ENCODE measurements at places on chromosomes 3 and 15. TPM values are rescaled to one million over a fixed set of nuclear protein-coding genes. Genes with fewer than 3 reads are reported as not detected.

DNA sequence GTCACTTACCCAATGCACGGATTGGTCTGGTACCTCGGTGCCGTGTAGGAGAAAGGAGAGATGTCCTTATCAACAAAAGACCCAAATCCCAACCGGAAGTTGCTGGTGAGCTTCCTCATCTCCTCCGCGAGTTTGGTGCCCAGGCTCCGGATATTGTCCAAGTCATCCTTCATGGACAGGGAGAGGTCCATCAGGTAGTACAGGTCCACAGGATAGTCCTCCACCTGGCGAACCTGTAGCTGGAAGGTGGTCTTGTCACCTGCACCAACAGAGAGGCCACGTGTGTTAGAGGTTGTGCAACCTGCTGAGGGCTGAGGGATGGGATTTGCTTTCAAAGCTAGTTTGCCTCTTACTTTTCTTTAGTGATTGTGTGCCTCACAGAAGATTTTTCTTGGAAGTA, 38.9 kb downstream of the ITGB5 start:
- no peak overlapping the region for H3K4me3 ChIP-seq
- no peaks in the 10 kb centered on the region for H3K36me3 ChIP-seq
- H3K4me1 ChIP-seq: no peaks in the 10 kb centered on the region

Gene EIF4G1
- total RNA-seq: 258 TPM

DNA sequence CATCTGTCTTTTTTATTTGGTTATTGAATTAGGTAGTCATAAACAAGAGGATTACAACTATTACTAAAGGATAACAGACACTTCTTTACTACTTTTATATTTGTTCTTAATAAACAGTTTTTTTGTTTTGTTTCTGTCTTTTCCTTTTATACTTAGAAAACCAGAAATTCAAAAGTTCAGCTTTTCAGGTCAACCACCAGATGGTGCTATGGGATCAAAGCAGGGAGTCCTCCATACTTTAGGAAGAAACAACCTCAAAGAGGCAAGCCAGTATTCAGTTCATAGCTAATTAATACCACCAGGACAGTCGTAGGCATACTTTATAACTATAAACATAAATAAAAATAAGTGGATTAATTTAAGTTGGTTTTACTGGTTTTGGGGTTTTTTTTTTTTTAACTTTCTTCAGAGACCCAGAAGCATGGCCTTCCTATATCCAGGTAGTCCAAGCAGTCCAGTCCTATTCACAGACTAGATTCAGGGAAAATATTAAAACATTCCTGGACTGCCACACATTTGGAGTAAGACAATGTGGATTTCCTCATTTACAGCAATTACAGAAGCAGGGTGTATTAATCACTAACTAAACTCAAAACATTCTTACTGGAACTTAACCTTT, 16.0 kb upstream of the EID1 start:
- H3K4me3 ChIP-seq: no peak overlapping the region
- H3K27me3 ChIP-seq: peaks cover 14% of the 10 kb centered on the region
- DNase-seq: no peak
- no peaks in the 10 kb centered on the region for H3K36me3 ChIP-seq
- peaks cover 7% of the 10 kb centered on the region for H3K4me1 ChIP-seq

DNA sequence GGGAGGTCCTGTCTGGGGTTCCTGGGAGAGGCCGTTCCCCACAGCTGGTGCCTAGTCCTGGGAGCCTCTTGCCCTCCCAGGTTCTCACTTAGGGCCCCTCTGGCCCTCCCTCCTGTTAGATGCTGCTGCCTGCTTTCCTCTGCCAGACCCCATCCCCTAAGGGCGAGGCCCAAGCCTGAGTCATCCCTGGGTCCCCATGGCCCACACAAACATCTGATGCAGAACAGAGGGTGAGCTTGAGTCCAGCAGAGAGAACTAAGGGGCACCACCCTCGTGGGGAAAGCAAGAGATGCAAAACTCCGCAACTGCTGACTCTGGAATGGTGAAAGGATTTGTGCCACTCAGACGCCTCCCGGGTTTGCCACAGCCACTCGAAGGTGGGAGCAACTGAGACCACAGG, 58.8 kb upstream of the TRPM1 start:
- no peak overlapping the region for H3K27ac ChIP-seq
- H3K27me3 ChIP-seq: peaks cover 6% of the 10 kb centered on the region
- H3K36me3 ChIP-seq: no peaks in the 10 kb centered on the region

DNA sequence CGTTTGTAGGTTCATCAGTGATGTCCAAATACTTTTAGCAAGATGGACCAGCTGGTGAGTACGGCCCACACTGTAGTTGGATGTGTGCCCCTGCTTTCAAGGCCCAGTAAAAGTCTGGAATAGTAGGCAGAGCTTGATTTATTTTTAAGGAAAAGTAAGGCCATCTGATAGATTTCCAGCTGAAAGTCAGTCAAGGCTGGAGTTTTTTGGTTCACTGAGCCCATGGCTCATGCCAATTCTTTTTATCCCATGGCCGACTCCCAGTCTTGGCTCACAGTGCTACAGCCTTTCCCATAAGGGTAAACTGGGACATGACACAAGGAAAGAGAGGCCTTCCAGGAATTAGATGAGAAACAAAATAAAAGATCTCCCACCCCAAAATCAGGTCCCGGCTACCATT, 13.5 kb downstream of the CCDC80 start:
- no peak overlapping the region for H3K27ac ChIP-seq
- DNase-seq: no peak
- H3K27me3 ChIP-seq: peaks cover 10% of the 10 kb centered on the region
- no peaks in the 10 kb centered on the region for H3K4me1 ChIP-seq

DNA sequence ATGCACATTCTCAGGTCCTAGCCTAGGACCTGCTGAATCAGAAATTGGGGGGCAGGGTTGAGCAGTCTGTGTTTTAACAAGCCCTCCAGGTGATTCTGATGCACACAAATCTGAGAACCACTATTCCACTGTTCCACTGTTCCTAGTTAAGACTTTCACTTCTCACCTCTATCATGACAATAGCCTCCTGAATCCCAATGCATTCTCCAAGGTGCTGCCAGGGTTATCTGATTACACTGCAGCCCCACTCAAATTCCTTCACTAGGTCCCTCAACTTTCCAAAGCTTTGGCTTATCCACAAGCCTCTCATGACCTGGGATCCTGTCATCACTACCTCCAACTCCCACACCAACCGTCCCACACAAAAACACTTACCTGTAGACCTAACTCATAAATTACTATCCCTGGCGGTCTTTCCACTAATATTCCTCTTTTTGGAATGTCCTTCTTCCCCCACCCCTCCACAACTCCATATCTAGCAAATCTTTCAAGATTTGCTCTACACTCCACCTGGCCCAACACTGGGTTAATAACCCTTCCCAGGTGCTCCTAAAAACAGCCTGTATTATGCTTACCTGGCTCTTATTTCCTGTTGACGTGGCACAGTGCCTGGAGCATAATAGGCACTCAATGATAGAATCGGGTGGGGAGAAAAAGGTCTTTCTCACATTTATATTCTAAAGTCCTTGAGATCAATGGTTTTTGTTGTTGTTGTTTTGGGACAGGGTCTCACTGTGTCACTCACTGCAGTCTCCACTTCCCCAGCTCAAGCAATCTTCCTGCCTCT, 27.2 kb downstream of the TBL1XR1 start:
- H3K36me3 ChIP-seq: peaks cover 52% of the 10 kb centered on the region
- no peaks in the 10 kb centered on the region for H3K27me3 ChIP-seq
- peaks cover 34% of the 10 kb centered on the region for H3K4me1 ChIP-seq
- DNase-seq: no peak
- H3K27ac ChIP-seq: no peak overlapping the region
- no peak overlapping the region for H3K4me3 ChIP-seq

GRCh38 chr3:50166620-50167019, 11.5 kb downstream of the SEMA3F start:
- H3K36me3 ChIP-seq: no peaks in the 10 kb centered on the region
- H3K27me3 ChIP-seq: peaks cover 6% of the 10 kb centered on the region
- H3K27ac ChIP-seq: no peak overlapping the region
- no peaks in the 10 kb centered on the region for H3K4me1 ChIP-seq

Gene OIP5
- total RNA-seq: 17.2 TPM

GRCh38 chr15:62799037-62799436, 243.5 kb upstream of the TPM1 start:
- DNase-seq: no peak
- no peaks in the 10 kb centered on the region for H3K27me3 ChIP-seq
- no peak overlapping the region for H3K4me3 ChIP-seq
- no peak overlapping the region for H3K27ac ChIP-seq
- no peaks in the 10 kb centered on the region for H3K4me1 ChIP-seq

Gene RARB
- not detected for total RNA-seq

- H3K4me1 ChIP-seq: no peaks in the 10 kb centered on the region
- no peak overlapping the region for H3K27ac ChIP-seq
- no peaks in the 10 kb centered on the region for H3K27me3 ChIP-seq
- H3K4me3 ChIP-seq: no peak overlapping the region
These were observed 385.4 kb upstream of the SEMA6D start for GRCh38 chr15:47331829-47332393.

GRCh38 chr15:84725001-84725491, 9.1 kb upstream of the SEC11A start:
- peaks cover 2% of the 10 kb centered on the region for H3K36me3 ChIP-seq
- no peak for DNase-seq
- peak overlapping the region; percentile 84 for H3K27ac ChIP-seq
- no peaks in the 10 kb centered on the region for H3K27me3 ChIP-seq

Gene PSTPIP1
- 238 TPM for total RNA-seq
